ENCODE measurements at places on chromosomes 13 and 19.

- no peak for DNase-seq
Measured at GRCh38 chr19:46737298-46737654, 8.6 kb upstream of the FKRP start.

DNA sequence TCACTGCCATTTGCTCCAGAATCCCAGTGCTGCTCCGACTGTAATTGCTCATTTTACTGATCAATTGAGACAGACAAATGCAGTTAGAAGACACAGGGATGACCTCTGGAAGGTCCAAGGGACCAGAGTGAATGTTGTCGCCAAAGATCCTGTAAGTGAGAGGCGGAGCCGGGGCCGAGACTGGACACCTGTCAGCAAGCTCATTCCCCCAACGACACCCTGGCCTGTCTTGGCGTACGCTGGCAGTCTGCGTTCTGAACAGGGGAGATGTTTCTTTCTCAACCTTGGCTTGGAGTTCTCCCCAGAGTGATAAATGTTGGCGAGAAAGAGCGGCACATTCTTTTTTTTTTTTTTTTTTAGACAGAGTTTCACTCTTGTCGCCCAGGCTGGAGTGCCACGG is 24.2 kb downstream of the GADD45B start:
- DNase-seq: no peak

- DNase-seq: no peak
Measured at GRCh38 chr13:112685896-112686295, 3.9 kb upstream of the ATP11A start.

DNA sequence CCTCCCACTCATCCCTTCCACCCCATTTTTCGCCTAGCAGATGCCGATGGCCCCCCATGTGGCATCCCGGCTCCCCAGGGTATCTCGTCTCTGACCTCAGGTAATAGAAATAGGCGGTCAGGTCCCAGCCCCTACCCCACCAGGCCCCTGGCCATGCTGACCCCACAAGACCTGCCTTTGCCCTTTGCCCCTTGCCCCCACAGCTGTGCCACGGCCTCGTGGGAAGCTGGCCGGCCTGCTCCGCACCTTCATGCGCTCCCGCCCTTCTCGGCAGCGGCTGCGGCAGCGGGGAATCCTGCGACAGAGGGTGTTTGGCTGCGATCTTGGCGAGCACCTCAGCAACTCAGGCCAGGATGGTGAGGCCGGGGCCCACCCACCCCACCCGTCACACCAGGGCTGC is 5.4 kb downstream of the ARHGAP33 start:
- DNase-seq: no peak

DNA sequence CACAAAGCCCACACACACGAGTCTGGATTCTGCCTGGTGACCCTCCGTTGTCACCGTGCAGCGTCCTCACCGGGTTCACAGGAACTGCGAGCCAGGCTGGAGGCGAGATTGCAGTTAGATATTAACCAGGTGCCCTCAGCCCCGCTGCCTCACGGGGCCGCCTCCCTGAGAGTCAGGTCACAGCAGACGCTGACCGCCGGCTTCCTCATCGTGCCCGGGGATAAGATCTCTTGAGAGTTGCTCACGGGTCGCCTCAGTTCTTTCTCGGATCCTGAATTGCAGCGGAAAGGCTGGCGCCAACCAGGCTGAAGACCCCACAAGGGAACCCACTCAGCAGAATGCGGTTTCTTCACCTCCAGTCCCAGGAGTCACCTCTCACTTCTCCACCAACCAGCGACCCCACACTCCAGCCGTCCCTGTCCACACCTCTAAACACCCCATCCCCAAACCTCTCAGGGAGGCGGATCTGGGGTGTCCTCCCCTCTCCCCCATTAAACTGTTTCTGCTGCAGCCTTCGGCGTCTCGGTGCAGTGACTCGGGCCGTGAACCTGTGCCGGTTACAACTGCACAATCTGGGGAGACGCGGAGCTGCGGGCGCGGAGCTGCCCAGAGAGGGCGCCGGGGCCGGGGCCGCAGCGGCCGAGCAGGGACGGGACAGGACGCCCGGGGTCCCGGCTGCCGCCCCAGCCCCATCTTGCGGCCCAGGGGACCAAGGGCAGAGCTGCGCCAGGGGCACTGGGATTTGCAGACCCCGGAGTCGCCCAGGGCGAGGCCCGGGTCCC is 591 bp downstream of the ZNF823 start:
- DNase-seq: peak; percentile 27

DNA sequence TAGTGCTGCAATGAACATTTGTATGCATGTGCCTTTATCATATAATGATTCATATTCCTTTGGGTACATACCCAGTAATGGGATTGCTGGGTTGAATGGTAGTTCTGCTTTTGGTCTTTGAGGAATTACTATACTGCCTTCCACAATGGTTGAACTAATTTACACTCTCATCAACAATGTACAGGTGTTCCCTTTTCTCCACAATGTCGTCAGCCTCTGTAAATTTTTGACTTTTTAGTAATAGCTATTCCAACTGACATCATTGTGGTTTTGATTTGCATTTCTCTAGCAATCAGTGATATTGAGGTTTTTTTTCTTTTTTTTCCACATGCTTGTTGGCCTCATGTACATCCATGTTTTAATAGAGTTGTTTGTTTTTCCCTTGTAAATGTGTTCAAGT is 2473.5 kb downstream of the PCDH9 start:
- DNase-seq: no peak

GRCh38 chr19:48393559-48394330 is at the start of gene GRIN2D:
Gene GRIN2D, plus strand, starts transcription at chr19:48393668. Its CDS starts 4,725 bp downstream, at chr19:48398393.
- DNase-seq: peak; percentile 24

- no peak for DNase-seq
Measured at GRCh38 chr19:41328157-41328841, 18.3 kb downstream of the CCDC97 start.

- no peak for DNase-seq
Measured at GRCh38 chr19:16088351-16089009, 12.2 kb downstream of the TPM4 start.

DNA sequence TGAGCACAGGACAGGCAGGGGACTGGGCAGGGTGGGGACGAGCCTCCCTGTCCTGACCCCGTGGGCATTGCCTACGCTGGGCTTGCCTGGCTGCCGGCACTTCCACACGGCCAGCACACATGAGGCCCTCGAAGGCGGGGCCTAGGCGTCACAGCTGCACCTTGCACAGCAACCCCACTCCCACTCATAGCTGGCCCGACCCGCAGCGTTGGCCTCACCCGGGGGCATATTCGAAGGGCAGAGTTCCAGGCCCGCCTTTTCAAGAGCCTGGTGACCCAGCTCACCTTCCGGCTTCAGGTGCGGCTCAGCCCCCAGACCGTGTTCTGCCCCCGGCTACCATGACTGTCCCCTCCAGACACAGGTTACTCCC is 16.9 kb upstream of the PROZ start:
- no peak for DNase-seq

DNA sequence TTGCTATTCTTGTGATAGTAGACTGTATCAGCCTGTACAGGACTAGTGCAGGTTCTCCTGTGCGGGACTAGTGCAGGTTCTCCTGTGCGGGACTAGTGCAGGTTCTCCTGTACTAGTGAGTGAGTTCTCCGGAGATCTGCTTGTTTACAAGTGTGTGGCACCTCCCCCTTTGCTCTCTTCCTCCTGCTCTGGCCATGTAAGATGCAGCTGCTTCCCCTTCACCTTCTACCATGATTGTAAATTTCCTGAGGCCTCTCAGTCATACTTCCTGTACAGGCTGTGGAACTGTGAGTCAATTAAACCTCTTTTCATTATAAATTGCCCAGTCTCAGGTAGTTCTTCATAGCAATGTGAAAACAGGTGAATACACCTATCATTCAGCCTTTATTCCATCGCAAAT is 289.6 kb downstream of the TEX29 start:
- DNase-seq: no peak

DNA sequence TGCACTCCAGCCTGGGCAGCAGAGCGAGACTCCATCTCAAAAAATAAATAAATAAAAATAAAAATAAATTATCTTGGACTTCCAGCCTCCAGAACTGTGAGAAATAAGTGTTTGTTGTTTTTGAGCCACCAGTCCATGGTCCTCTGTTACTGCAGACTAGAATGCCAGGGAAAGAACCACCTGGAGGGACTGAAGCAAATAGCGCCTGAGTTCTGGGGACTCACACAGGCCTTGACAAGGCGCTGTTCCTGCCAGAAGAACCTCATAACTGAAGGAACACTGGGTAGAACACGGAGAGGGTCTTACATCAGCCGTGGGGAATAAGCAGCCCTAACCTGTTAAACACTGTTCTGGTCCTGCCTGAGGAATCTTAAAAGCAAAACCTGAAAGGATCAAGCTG is 8.4 kb upstream of the LENG8 start:
- no peak for DNase-seq

DNA sequence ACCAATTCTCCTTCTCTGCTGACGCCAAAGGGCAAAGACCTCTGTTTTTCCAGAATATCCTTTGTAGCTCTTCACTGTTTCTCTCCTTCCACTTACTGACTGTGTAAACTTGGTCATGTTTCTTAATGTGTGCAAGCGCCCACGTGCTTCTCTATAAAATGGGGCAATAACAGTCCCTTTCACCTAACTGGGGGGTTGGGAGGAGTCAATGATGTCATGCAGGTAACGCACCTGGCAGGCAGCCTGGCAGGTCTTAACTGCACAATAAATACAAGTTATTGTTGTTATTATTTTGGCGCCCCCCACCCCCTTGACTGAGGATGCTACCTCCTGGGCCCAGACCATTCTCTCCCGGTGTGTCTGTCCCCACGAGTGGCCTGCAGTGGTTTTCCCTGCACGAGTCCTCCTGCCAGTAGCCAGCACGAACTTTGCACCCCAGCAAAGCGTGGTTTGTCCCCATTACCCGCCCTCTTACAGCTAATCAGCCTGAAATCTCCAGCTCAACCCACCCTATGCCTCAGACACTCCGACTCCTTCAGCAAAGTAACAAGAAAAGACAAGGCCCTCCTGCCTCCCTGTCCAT is 5.3 kb downstream of the SBSN start:
- no peak for DNase-seq

GRCh38 chr13:30565658-30566057 is 52.1 kb upstream of the USPL1 start:
- no peak for DNase-seq

GRCh38 chr13:30659980-30660379 is 42.3 kb downstream of the USPL1 start:
- DNase-seq: no peak

GRCh38 chr13:112819816-112820215 is 130.0 kb downstream of the ATP11A start:
- DNase-seq: no peak

DNA sequence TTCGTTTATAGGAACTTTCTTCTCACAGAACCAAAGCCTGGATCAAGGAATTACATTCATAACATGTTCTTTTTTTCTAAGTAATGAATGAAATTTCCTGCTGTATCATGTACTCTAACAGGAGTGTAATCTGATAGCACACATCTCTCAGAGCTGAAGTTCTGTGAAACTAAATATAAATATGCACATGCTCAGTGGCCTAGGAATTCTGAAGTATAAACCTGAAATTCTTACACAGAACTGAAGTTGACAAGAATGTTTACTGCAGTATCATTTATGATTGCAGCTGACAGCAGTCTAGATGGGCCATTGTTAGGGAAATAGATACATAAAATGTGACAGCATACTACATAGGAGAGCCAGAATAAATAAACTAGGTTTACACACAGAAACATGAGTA is 54.5 kb downstream of the USP12 start:
- no peak for DNase-seq

DNA sequence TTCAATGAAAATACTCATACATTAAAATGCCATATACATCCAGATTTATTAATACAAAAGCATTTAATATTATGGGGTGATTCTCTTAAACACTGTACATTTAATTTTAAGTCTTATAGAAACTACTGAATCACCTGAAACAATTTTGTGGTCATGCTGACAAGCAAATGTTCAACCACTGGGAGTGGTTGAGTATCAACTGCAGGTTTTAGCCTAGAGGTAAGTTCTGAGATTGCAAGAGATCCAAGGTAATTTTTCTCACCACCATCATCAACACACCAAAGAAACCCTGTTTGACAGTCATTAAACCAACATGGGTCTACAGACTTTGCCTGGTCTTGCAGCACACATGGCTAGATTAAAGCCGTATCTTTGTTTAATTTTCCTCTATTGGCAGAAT is 196.3 kb downstream of the LHFPL6 start:
- no peak for DNase-seq

- no peak for DNase-seq
Measured at GRCh38 chr19:35860436-35860817, 3.7 kb downstream of the KIRREL2 start.

- DNase-seq: no peak
Measured at GRCh38 chr19:33954686-33955085, 158.0 kb downstream of the KCTD15 start.

DNA sequence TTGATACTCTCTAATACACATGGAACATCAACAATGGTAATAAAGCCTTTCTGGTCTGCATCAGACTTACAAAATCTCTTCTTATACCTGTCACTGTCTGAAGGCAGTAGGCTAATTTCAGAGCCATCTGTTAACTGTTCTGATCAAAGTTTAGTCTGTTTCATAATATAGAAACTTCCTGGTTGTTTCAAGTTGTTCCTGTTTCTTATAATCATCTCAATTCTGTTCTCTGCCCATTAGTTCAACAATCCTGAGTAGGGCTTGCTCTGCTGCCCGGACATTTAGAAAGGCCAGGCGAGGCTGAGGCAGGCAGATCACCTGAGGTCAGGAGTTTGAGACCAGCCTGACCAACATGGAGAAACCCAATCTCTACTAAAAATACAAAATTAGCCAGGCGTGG is 5.4 kb upstream of the ZSCAN5A start:
- no peak for DNase-seq

GRCh38 chr13:76610819-76611415 is 275.3 kb downstream of the KCTD12 start:
- DNase-seq: no peak

GRCh38 chr13:76796851-76797250 is 89.4 kb downstream of the KCTD12 start:
- DNase-seq: no peak

- no peak for DNase-seq
Measured at GRCh38 chr19:47720669-47721422, 7.6 kb downstream of the EHD2 start.

DNA sequence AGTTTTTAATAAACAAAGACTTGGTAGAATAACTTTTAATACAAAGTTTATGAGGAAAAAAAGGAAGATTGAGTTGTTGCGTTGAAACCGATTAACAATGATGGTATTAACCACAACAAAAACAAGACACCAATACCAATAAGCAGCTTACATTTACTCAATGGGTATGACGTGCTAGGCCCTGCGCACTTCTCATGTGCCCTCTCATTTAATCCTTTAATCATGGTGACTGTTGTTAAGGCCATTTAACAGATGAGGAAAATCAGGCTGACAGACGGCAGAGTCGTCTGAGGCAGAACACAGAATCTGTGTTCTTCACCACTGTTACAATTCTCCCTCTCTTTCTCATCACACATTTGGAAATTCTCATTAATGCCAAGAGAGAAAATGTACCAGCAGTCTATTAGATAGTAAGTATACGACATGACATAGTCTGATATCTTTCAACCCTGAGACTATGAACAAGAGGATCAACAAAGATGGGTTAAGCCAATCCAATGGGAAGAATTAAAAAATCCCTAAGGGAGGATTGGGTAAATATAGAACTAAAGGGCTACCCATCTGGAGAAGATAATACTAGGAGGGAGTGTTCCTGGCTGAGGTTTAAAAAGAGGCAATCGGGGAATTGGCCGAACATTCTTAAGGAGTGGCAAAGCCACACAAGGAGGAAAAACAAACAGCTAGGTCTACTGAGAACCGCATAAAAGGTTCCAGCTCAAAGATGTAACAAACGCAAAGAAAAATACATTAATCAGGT is 54.0 kb downstream of the DOCK9 start:
- no peak for DNase-seq
